ENCODE measurements at places on chromosomes 5 and 9.

- peak; percentile 97 for DNase-seq
These were observed at the start of gene ZFP37 for GRCh38 chr9:113056191-113057106. Gene ZFP37 (minus strand): TSS chr9:113056724. CDS start chr9:113056688, 36 bp downstream.

DNA sequence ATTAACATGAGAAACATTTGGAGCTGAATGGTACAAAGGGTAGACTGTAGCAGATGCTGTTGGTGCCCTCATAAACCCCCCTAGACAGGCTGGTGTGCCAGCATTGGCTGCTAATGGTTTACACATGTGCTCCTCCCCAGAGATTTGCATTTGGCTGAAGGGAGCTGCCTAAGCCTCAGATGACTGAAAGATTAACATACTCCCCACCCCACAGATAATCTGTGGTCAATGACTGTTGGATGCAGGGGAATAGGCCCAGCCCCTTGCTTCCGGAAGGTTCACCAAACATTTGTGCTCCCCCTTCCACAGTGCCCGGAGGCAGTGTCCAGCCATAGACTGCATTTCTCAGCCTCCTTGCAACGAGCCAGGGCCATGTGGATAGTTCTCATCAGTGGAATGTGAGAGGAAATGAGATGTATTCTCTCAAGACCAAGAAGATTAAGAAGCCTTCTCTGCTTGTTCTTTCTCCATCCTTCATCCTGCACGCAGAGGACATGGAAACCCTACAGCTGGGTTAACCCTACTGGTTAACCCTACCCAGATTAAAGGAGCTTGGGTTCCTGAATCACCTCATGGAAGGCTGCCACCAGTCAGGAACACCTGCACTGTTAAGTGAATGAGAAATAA, 79.6 kb downstream of the PHAX start:
- peak; percentile 88 for DNase-seq

GRCh38 chr5:75660678-75661465, 49.6 kb downstream of the ANKDD1B start:
- DNase-seq = no peak

GRCh38 chr5:140711794-140712193, 11.5 kb downstream of the ZMAT2 start:
- DNase-seq = no peak

GRCh38 chr5:82594097-82594496, 315.9 kb upstream of the RPS23 start:
- no peak for DNase-seq

GRCh38 chr5:157278319-157279037, 12.6 kb downstream of the CYFIP2 start:
- no peak for DNase-seq

DNA sequence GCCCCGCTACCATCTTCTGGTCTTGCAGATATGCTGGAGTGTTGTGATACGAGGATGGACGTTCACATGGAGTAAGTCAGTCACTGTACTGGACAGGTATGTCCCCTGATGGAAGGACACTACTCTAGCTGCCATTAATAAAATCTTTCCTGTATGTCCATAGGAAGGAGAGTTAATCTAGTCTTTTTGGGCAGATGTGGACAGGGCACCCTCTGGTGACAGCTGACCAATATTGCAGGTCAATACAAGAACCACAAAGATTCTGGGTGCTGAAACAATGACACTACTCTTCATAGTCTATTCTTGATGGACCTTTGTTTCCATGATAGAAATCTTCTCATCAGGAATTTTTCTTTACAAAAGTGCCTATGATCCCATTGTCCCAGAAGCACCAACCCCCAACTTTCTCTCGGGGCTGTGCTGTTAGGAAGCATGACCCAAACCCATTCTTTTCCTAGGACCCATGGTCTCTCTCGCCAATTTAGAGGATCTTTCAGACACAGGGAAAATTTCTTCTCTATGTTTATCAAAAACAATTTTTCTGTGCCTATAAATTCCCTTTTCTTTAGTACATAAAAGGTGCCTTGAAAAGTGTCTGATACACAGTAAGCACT, 376.9 kb downstream of the DTWD2 start:
- DNase-seq = peak; percentile 32

DNA sequence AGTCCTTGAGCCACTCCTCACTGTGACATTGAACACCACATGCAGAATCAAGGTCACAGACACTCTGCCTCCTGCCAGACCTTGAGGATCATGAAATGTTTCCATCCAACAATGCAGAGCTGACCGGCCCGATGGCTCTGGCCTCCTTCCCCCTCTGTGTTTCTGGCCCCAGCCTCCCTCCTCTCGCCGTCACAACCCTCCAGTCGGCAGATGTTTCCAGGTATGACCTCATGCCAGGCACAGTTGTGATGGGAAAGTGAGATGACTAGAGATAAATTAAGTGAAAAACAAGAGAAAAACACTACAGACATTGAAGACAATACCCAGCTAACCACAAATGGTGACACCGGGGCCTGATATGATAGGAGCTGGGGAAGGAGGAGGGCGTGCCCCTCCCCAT, 9.8 kb downstream of the NTNG2 start:
- no peak for DNase-seq

GRCh38 chr5:55385846-55386245, 78.1 kb downstream of the MTREX start:
- no peak for DNase-seq

DNA sequence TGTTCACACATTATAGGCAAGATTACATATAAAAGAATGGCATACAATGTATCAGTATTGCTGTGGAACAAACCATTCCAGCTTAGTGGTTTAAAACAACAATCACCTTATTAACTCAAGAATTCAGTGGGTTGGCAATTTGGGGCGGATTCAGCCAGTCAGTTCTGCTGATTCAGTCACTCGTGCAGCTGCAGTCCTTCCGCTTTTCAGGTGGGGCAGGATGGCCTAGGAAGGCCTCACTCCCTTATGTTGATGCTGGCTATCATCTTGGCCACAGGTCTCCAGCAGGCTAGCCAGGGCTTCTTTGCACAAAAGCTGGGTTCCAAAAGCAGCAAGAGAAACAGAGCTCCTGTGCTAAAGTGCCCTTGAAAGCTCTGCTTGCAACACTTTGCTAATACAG, 150.6 kb downstream of the MCTP1 start:
- no peak for DNase-seq

DNA sequence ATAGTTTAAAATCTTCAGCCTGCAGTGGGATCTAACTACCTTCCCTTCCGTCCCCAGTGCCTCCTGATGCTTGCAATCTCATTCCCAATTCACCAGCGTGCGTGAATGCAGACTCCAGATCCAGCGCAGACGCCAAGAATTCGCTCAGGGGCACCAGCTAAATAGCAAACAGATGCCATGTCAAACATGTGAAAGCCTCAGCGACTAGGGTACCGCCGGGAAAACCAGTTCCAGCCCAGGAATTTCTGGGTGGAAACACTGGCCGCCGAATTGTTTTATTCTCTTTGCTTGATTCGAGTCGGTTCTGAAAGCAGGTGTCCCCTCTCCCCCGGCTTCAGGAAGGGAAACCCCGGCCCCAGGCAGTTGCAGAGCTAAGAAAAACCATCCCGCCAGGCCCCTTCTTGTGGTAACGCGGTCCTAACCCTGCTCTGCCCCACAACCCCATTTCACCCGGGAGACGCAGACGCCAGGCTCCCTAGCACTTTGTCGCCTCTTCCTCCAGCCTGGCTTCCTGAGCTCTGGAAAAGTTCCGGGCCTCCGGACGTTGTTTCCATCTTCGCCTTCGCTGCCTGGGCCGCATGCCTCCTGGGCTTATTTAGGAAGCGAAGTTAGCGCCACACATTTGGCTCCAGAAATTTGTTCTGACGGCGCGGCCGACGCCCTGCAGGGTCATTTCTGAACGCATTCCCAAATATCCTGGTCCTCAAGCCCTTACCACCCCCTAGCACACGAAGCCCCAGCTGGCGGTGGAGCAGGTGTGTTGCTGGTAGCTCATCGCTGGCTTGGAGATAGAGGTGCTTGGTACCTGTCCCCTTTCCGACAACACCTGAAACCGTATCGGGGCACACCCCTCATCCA, 665 bp upstream of the LVRN start:
- DNase-seq = peak; percentile 88

- DNase-seq = no peak
These were observed at the start of gene PITX1 for GRCh38 chr5:135033901-135034235. Gene PITX1 (minus strand): TSS chr5:135034228. CDS start chr5:135033881, 347 bp downstream.

- DNase-seq = no peak
These were observed 1.7 kb downstream of the FBP2 start for GRCh38 chr9:94591876-94592275.

DNA sequence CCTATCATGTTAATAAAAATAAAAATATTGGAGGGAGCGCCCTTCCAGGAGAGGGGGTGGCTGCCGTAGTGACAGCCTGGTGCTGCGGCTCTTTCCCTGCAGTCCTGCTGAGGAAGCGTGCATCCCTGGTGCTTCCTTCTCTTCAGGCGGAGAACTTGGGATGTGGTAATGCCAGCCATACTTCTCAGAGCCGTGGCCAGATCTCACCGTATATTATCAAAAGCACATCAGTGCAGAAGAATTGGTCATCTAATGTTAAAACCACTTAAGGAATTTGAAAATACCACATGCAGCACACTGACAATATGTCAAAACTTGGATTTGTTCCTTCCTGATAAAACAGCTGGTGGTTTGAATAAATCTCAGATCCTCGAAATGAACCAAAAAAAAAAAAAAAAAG, 17.7 kb downstream of the C9orf40 start:
- DNase-seq = no peak

DNA sequence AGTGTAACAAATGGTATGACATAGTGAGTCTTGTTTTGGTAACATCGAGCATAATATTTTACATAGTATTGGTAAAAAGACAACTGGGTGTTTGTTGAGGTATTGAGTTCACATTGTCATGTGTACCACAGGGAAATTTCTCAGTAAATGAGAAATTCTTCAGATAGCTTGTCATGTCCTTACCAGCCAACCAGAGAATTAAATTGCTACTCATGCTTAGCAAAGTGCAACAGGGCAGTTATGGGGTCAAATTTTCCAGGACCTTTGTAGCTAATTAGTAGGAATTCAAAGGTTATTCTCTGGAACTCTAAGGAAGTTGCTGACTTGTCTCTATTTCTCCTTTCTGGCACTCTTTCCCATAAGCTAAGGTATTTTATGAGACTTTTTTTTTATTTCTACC, 595.7 kb downstream of the EFNA5 start:
- no peak for DNase-seq

DNA sequence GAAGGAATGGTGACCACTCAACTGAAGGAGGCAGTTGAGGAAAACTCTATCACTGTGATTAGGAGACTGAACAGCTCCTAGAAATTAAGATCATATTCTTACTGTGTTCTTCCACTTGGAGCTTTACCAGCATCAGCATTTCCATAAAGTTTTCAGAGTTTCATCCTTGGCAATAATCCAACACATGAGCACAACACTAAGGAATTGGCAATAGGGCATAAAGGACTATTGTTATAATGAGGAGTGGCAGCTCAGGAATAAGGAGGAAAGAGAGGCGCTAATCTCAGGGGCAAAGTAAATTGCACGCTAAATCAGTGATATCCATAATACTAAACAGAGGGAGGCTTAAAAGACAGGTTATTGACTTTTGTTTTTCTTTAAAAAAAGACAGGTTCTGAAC, 338.9 kb downstream of the EFNA5 start:
- DNase-seq = no peak

- DNase-seq = no peak
These were observed 49.6 kb upstream of the TEK start for GRCh38 chr9:27059412-27059811.

DNA sequence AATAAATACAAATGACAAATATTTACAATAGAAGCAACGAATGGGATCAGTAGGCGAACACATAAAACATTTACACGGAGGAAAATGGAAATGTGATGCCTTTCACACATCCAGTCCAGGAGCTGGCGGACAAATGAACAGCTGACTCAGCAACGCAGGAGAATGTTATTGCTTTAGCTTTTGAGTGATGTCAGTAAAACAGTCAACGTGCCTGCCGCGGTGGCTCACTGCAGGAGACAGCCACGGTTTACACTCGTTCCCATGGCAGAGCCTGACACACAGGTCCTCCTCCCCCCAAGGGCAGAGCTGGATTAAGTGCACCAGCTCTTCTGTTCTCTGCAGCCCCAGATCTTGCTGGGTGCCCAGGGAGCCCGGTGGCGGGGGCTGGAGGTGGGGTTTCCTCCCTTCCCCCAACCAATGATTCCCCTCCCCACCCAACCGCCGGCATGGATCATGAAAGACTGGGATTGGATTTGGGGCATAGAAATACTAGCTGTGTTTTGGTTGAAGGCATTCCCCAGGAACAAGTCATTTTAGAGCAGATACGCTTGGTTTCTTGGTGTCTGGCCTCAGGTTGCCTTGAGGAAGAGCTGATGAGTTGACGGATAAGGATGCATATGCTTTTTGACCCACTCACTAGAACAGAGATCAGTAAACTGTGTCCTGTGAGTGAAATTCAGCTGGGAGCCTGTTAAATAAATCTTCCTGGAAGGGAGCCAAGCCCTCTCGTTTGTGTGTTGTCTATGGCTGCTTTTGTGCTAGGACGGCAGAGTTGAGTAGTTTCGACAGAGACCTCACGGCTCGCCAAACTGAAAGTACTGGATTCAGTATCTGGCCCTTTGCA, 12.5 kb downstream of the STC2 start:
- DNase-seq = peak; percentile 77

DNA sequence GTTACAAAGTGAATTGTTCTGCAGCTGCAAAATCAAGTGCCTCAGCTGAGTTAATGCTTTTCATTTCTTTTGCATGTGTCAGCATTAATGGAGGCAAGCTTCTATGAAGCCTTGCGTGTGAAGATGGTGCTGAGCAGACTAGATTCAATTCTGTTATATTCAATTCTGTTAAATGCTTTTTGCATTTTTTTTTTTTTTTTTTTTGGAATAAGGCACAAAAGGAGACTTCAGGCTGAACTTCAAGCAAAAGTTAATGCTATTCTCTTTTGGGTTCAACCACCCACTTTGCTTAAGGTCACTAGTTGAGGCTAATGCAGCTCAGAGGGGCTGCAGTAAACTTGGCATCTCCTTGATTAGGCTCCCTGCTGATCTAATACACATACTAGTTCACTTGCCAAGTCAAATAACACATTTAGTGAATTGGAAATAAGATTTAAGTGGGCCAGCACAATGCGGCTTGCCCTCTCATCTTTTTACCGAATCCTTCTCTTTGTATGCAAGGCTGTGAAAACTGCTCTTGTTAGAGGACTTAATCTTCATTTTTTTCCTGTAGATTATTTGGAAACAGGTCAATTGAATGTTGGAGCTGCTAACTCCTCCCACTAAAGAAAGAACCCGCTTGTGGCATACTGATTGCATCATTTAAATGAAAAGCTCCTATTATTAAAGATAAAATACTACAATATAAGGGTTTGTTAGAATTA, 1020.2 kb downstream of the NR2F1-AS1 start:
- DNase-seq = peak; percentile 55

DNA sequence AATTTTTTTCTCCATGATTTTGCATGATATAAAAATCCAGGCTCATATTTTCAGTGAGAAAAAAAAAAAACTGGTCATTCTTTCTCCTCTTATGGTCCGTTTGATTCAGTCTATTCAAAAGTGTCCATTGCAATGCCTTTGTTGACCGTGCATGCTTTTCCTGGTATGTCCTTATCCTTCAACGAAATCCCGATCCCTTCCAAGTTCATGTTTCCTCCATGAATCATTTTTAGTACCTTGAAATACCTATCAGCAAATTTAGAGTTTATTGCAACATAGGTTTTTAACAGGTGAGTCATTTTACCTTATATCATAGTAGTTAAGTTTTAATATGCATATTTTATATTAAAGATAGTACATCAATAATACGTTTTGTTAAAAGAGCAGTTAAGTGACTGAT, 773.8 kb upstream of the CHD1 start:
- DNase-seq = no peak
